ENCODE measurements at places on chromosomes 5 and 9.

GRCh38 chr5:89721931-89722330 is 687.6 kb downstream of the CETN3 start:
- no peak for DNase-seq

- no peak for DNase-seq
These were observed 302.4 kb downstream of the MAT2B start for GRCh38 chr5:163807781-163808180.

GRCh38 chr5:141172381-141173204 is at the start of gene PCDHB7:
PCDHB7 (plus strand) TSS chr5:141172644; CDS start chr5:141172836, 192 bp downstream.
- peak; percentile 11 for DNase-seq

GRCh38 chr5:140190872-140191218 is 15.9 kb downstream of the CYSTM1 start:
- DNase-seq = no peak

DNA sequence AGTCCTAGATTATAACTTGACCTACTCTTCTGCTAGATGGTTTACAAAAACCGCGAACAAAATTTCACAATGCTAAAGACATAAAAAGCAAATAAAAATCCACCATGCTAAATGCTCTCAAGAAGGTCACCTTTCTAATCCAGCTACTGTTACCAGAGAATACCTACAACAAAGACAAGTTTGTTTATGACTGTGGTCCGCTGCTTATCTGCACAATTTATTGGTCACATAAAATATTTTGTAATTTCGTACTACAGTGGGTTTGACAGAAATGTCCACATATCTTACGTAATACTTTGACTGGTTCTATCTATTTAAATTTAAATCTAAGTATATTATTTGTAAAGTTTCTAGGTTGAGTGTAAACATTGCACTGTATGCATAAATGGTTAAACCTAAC is 257.6 kb upstream of the ZNF608 start:
- no peak for DNase-seq

DNA sequence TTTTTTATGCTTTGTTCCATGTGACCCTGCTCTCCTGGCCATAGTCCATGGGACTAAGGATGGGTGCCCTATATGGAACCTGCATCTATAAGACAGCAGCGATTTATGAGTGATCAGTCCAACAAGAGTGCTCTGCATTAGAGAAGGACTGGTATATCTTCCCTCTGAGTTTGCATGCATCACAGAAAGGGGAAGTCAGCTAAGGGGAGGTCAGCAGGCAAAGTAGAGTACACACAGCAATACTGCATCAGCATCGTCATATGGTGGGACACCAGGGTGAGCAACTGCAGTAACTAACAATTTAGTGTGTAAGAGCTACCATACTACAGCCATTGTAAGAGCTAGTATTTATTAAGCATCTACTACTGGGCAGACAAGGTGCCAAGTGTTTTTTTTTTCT is 311.3 kb downstream of the NDUFS4 start:
- no peak for DNase-seq

DNA sequence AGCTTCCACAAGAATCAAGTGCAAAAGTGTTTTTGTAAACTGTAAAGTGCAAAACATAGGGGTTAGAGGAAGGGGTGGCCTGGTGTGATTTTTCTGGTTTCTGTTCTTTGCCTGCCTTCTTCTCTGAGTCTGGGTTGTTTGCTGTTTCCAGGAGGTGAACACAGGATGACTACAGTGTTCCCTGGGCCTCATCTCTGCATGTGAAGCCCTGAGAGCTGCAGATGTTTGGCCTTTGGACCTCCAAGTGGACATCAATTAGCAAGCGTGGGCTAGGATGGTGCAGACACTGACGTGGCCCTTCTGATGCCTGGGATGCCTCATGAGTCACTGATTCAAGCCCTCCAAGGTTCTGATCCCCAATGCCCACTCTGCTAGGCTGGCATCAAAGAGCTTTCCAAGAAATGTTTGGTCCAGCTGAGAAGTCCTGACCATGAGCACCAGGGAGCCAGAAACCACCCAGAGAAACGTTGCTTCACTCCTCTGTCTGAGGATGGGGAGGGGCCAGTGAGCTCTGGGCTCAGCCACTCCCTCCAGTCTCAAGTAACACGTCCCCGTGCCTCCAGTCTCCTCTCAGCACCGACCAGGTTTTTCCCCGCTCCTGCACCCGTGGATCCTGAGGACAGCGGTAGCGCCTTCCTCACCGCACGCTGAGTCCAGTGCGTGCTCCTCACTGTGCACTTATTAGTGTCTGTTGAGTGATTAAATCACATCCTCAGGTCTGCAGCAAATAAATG is 7.6 kb downstream of the IL9 start:
- DNase-seq = no peak

- DNase-seq = no peak
These were observed 11.0 kb upstream of the SH3RF2 start for GRCh38 chr5:145925353-145925752.

All from common myeloid progenitor, CD34-positive (primary cell).